ENCODE measurements at places on chromosomes 1 and 21.

DNA sequence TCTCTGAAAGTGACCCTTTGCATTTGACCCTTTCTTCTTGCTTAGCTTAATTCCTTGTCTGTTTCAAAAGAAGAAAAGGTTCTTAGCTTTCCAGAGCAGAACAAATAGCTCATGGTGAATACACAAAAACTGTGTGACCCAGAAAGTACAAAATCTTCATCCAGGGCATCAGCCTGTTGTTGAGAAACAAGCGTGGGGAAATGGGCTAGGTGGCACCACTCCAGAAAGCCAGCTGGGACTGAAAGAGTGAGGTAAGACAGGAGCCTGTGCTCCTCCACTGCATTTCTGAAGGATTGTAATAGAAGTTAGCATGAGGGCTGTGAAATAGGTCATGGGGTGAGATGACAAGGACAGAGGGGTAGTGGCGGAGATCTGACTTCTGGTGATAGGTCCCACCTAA is 45.8 kb downstream of the CYP2J2 start:
- no peak for DNase-seq

GRCh38 chr1:158122833-158123388 is 57.8 kb upstream of the CD1D start:
- no peak for DNase-seq

DNA sequence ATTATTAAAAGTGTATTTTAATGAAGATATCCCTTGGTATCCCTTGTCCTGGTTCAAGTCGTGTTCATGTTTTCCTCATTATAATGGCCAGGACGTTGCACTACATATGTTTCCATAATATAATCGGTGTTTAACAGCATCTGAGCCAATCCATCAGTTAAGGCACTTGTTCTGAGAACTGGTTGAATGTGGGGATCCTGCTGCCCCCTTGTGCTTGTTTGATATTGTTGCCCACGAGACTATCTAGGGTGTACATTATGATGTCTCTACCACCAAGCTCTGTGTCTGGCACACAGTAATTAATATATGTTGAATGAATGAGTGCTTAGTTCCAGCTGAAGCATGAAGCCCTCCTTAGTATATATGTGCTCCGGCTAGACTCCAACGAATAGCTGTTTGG is 193.0 kb downstream of the CACNA1E start:
- no peak for DNase-seq

DNA sequence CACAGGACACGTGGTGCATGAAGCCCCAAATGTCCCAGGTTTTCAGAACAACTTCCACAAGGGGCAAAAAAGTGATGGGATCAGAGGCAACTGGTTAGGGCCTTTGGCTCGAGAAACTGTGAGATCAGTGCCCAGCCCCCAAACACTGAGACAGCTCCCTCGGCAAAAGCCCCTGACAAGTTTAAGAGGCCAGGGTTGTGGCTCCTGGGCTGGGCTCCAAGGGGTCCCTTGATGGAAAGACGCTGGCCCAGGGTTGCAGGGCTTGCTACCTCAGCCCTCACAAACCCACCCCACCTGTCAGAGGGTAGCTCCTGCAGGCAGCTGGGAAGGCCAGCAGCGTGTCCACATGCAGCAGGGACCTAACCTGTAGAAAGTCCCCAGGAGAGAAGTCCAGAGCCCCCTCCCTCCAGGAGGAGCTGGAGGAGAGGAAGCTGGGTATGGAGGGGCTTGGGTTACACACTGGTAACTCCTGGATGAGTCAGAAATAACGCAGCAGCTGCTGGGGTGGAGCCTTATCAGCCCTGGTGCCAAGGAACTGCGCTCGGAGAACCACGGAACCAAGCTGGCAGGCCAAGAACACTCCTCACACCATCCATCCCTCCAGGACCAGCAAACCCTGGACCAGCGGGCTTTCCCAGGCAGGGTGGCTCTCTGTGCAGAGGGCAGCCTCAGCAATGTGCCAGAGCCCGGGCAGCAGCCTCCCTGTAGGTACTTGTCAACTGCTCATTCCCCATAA is 37.5 kb downstream of the CTNNBIP1 start:
- no peak for DNase-seq

DNA sequence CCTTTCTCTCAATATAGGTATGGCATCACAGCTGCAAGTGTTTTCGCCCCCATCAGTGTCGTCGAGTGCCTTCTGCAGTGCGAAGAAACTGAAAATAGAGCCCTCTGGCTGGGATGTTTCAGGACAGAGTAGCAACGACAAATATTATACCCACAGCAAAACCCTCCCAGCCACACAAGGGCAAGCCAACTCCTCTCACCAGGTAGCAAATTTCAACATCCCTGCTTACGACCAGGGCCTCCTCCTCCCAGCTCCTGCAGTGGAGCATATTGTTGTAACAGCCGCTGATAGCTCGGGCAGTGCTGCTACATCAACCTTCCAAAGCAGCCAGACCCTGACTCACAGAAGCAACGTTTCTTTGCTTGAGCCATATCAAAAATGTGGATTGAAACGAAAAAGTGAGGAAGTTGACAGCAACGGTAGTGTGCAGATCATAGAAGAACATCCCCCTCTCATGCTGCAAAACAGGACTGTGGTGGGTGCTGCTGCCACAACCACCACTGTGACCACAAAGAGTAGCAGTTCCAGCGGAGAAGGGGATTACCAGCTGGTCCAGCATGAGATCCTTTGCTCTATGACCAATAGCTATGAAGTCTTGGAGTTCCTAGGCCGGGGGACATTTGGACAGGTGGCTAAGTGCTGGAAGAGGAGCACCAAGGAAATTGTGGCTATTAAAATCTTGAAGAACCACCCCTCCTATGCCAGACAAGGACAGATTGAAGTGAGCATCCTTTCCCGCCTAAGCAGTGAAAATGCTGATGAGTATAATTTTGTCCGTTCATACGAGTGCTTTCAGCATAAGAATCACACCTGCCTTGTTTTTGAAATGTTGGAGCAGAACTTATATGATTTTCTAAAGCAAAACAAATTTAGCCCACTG is 11.5 kb downstream of the HIPK1 start:
- peak; percentile 59 for DNase-seq

- no peak for DNase-seq
Observed at GRCh38 chr1:166391279-166392066, 224.7 kb upstream of the FAM78B start.

DNA sequence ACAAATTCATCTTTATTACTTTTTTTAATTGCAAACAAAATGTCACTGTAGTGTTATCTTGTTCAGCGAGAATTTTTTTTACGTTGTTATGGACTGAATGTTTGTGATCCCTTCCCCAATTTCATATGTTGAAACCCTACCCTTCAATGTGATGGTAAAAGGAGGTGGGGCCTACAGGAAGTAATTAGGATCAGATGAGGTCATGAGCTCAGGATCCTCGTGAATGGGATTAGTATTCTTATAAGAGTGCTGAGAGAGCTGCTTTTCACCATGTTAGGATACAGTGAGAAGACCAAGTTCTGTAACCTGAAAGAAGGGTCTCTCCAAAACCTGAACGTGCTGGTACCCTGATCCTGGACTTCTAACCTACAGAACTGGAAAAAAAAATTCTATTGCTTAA is 646.0 kb upstream of the TMPRSS15 start:
- no peak for DNase-seq

GRCh38 chr1:158016651-158017335 is 23.3 kb downstream of the KIRREL1 start:
- DNase-seq: no peak

- no peak for DNase-seq
Observed at GRCh38 chr21:37462087-37462861, 95.7 kb downstream of the DYRK1A start.

DNA sequence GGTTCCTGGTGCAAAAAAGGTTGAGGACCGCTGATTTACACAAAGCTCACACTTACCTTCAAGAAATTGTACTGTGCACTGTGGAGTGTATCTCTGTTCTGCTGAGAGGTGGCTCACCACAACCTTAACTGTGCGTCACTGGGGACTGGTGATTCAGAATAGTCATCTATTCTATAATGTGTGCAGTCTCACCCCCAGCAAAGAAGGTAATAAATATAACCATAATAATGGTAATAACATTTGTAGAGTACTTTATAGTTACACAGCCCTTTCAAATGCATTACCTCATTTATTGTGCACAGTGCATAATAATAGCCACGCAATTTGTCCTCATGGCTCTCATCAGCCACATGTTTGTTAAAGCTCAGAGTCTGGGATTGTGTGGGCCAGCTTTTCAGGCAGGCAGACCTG is 59.4 kb upstream of the DUSP10 start:
- no peak for DNase-seq

- no peak for DNase-seq
Observed at GRCh38 chr21:36229181-36229580, 72.6 kb downstream of the DOP1B start.

- DNase-seq: no peak
Observed at GRCh38 chr1:82220754-82221153, 420.0 kb downstream of the ADGRL2 start.

DNA sequence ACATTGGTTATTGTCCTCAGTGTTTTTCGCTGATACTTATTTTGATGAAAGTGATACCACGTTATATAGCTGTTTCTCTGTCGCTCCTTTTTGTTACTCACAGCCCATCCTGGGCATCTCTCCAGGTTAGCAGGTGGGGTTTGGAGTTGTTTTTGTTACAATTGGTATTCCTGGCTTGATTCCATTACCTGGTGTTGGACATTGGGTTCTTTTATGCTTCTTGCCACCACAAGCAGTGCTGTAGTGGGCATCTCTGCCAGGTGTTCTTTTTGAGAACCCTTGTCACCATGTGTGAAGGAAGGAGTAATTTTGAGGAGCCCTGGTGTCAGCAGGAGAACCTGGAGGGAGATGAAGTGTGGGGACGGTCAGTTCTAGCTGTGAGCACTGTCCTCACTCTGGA is 47.5 kb upstream of the PWP2 start:
- no peak for DNase-seq

DNA sequence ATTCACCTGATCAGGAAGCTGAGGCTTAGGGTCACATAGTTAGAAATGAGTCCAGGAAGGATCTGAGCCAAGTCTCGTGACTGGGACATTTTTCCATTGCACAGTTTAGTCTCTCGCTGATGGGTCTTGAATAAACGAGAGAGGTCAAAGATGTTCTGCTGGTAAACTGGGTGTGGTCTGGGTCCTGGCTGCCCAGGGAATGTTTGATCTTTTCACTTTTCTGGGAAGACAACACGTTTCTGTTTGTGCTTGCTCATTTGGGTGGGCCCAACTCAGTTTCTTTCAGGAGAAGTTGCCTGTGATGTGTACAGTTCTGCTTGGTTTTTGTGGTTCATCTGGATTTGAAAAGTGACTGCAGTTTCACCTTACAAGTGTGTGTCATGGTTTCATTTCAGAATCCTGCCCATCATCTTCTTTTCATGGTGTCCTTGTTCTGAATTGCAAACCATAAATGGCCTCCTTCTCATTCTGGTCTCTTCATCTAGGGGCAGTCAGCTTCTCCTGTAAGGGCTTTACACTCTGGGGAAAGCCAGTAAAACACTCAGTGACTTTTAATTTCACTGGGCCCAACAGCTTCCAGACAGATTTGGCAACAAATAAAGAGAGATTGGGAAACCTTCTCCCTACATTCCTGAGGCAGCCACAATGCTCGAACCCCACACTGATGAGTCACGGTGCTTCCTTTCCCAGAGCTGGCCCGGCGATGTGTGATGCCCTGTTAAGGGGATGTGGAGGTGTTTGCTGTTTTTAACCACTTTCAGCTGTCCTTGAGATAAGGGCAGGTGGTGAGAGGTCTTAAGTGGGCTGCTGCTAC is 7.2 kb upstream of the TACSTD2 start:
- no peak for DNase-seq

GRCh38 chr1:193103759-193104501 is 1.3 kb downstream of the GLRX2 start:
- DNase-seq: no peak

DNA sequence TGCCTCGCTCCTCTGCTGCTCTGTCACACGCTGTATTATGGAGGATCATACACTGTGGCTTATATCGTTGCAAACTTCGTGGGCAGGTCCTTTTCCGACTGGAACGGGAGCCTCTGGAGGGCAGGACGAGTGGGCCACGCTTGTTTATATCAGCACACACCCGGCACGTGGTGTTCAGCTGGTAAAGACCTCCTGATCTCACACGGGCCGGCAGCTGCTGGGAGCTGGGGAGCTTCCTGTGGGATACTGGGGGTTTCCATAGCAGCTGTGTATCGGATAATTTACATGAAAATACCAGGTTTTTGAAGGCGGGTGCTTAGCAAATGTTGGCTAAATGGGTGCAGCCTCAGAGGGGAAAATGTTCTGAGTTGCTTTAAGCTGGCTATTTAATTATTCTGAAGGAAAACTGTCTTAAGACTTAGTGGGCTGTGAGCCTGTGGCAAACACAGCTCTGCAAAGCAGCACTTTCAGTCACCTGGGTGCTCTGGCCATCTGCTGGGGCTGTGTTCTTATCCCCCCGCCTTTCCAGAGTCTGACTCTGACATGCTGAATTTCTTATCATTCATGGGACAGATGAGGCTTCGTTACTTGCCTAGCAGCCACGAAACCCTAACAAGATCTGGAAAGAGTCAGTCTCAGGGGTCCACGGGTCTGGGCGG is 103.6 kb upstream of the GCLM start:
- DNase-seq: no peak

DNA sequence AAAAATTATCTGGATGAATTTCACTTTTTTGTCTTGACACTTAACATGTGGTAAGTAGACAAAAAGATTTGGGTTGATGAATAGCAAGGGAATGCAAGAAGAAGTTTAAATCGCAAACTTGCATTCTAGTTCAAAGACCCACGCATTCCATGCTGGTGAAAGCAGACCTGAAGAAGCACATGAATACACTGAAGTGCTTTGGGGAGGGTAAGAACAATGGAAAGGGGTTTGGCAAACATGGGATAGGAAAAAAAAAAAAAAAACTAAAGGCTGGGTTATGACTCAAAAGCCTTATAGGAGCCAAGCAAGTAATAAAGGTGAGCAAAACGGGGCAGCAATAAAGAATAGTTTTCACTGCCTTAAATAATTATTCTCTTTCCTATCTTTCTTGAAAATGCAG is 450.2 kb downstream of the LMO4 start:
- DNase-seq: no peak

- DNase-seq: no peak
Observed at GRCh38 chr21:40936771-40937261, 89.9 kb upstream of the DSCAM start.

- no peak for DNase-seq
Observed at GRCh38 chr1:14787604-14788003, 189.1 kb downstream of the KAZN start.

DNA sequence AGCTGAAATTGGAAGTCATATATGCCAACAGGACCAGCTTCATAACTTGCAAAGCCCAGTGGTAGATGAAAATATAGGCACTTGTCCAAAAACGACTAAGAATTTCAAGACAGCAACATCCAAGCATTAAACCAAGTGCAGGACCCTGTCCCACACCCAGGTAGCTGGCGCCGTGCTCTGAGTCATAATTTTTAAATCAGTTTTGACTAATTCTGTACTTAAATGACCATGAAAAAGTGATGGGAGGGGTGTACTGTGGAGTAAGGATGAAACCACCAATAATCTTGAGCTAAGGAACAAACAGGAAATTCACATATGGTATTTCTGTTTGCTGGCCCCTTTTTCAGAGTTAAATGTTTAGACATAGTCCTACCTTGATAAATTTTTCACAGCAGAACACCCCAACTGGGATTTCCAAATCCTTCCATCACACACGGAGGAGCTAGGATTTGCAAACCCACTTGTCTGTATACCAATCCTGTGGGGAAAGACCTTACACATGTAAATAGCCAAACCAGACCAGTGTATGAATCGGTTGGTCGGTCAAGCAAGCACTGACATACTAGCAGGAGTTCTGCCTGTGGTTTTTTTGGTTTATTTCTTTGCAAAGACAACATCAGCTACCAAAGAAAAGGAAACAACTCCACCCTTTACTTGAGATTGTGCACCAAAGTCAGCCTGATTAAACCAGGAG is 235.7 kb upstream of the RAB4A start:
- no peak for DNase-seq
